ENCODE measurements at places on chromosomes 7 and 10.

GRCh38 chr10:42111076-42111475 is 527.3 kb downstream of the ZNF33B start:
- peak; percentile 83 for DNase-seq

- no peak for DNase-seq
Measured at GRCh38 chr10:12656518-12657142, 307.3 kb downstream of the CAMK1D start.

DNA sequence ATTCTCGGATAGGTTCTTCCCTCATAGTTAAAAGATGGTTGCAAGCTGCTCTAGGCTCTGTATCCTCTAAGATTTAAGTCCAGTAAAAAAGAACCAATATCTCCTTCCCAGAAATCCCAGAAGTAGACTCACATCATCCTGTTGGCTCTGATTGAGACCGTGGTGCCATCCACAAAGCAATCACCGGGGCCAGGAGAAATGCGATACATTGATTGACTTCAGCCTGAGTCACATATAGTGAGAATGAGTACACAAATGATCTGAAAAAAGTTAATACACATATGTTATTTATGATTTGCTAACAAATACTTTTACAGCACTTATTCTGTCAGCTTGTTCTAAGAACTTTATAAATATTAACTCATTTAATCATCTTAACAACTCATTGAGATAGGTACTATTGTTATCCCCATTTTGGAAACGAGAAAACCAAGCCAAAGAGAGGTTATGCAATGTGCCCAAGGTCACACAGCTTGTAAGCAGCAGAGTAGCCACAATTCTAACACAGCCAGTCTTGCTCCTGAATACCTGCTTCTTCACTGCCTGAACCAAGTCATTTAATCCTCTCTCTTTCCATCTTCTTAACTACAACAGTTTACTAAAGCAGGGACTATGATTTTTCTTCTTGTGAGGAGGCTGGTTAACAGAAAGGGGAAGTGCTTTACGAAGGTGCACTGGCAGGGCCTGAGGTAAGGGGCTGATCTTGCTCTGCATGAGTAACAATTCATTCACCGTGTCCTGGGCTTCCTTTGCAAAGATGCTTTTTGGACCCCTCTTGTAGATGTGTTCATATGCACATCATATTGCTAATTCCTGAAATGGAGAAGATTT is 177.0 kb downstream of the REEP3 start:
- DNase-seq = no peak

- no peak for DNase-seq
Measured at GRCh38 chr7:154480817-154481216, 428.6 kb downstream of the DPP6 start.

- DNase-seq = no peak
Measured at GRCh38 chr10:31073996-31074721, 42.5 kb upstream of the ZNF438 start.

- DNase-seq = no peak
Measured at GRCh38 chr10:7696545-7696944, 6.6 kb upstream of the ITIH2 start.

DNA sequence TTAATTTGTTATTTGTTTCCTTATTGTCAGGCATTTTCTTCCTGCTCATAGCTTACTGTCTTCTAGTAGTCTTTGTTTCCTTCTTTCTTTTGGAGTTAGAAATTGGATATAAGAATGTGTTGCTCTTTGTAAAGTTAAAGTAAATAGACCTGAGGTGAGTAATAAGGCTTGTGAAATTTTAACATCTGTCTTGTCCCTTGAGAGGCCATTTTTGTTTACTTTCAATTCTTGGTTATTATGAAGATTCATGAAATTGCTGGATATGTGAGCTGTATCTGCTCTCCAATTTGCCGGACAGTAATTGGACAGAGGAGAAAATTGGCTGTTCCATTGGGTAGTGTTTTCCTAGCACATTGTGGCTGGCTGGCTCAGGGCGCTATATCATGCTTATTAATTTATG is 260.7 kb downstream of the EXOC4 start:
- no peak for DNase-seq

GRCh38 chr7:22060863-22061262 is 115.2 kb upstream of the CDCA7L start:
- DNase-seq = no peak

GRCh38 chr7:101154693-101155102 is 422 bp downstream of the AP1S1 start:
- no peak for DNase-seq

DNA sequence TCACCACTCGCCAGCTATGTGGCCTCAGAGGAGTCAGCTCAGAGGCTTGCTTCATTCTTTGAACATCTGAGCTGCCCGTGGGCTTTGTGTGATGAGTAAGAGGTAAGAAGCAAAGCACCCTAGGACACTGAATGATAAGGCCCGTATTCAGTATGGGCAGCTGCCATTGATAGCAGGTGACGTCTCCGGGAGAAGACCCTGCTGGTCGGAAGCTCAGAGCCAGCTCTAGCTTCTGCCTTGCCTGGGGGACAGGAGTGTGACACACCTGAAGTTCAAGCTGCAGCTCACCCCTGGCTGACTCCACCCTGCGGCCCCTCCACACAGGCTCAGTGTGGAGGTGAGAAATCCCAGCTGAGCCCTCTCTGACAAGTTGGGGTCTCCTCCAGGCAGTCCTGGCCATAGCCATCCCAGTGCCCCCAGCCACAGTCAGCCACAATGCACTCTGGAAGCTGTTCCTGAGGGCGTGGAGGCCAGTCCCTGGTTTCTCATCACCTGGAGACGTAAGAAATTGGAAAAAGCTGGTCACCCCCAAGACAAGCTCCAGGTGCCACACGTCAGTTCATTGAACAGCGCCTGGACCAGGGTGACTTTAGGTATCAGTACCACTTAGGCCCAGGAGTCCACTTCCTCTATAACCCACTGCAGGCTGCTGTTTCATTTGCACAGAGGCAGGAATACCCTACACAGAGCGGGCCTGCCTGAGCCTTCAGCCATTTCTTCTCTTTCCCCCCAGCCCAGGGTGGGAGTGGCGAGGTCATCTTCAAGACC is 164.9 kb upstream of the RHEB start:
- DNase-seq = no peak

- DNase-seq = no peak
Measured at GRCh38 chr7:36165059-36165458, 12.0 kb downstream of the EEPD1 start.

DNA sequence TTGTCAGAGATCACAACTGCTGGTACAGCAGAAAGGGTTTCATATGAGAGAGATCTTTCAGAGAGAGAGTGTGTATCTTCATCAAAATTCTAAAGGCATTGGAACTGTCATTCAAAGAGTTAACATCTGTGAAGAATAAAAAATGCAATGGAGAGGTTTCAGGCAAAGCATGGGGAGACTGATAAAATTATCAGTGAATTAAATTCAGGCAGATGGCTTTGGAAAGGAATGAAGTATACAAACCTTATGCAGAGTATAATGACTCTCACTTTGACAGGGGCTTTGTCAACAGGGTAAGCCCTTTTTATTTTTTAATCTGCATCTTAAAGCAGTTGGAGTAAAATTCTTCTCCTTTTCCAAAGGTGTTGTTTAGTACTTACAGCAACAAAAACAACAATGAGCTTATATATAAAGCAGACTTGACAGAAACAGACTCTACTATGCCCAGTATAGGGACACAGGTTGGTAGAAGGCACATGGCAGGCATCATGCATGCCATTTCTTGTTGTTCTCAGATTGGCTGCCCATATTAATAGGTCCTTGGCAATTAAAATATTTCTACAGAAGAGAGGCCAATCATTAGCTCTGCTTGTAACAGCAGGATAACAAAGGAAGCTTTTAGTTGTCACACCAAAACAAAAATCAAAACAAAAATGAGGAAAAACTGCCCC is 54.9 kb upstream of the NXPH1 start:
- no peak for DNase-seq

GRCh38 chr10:86194684-86195083 is 171.9 kb downstream of the GRID1 start:
- no peak for DNase-seq

GRCh38 chr7:54331311-54331710 is 210.9 kb upstream of the VSTM2A start:
- DNase-seq = no peak

DNA sequence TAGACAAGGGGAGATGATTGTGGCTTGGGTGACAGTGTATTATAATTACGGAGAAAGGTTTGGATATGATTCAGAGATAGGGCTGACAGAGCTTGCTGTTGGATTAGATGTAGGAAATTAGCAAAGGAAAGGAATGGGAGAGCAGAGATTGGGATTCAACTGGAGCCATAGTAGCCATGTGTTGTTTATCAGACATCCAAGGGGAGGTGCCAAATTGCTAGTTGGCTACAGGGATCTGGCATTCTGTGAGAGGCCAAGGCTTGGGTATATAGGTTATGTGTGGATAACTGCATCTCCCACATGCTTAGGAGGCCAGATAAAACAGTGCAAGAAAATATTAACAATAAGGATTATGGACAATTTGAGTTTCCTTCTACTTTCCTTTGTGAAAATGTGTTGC is 34.9 kb downstream of the CSGALNACT2 start:
- no peak for DNase-seq

- DNase-seq = no peak
Measured at GRCh38 chr7:95213809-95214492, 110.4 kb downstream of the PON1 start.

- no peak for DNase-seq
Measured at GRCh38 chr7:2782565-2782964, 61.5 kb downstream of the GNA12 start.

- DNase-seq = no peak
Measured at GRCh38 chr7:13016036-13016581, 328.7 kb downstream of the ARL4A start.
